ENCODE measurements at places on chromosomes 4 and X. TPM values are rescaled to one million over a fixed set of nuclear protein-coding genes. Genes with fewer than 3 reads are reported as not detected.

DNA sequence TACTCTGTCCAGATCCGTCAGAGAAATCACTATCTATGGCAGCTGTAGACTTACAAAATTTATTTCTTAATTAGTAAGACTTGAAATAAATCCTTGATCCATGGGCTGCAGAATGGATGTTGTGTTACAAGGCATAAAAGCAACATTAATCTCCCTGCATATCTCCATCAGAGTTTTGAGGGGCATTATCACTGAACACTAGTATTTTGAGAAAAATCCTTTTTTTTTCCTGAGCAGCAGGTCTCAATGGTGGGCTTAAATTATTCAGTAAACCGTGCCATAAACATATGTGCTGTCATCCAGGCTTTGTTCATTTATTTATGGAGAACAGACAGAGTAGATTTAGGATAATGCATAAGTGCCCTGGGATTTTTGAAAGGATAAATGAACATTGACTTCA, 457.9 kb upstream of the CTSO start:
- H3K27me3 ChIP-seq: no peaks in the 10 kb centered on the region
- no peak overlapping the region for H3K27ac ChIP-seq
- DNase-seq: no peak
- H3K36me3 ChIP-seq: no peaks in the 10 kb centered on the region
- H3K4me3 ChIP-seq: no peak overlapping the region

GRCh38 chr4:176971576-176972115, 178.9 kb upstream of the VEGFC start:
- H3K36me3 ChIP-seq: no peaks in the 10 kb centered on the region
- no peaks in the 10 kb centered on the region for H3K4me1 ChIP-seq
- no peak overlapping the region for H3K27ac ChIP-seq
- H3K4me3 ChIP-seq: no peak overlapping the region
- H3K27me3 ChIP-seq: no peaks in the 10 kb centered on the region

GRCh38 chr4:107853444-107854355, 29.0 kb downstream of the SGMS2 start:
- DNase-seq: no peak
- H3K27ac ChIP-seq: no peak overlapping the region
- H3K4me1 ChIP-seq: no peaks in the 10 kb centered on the region
- H3K36me3 ChIP-seq: no peaks in the 10 kb centered on the region
- no peaks in the 10 kb centered on the region for H3K27me3 ChIP-seq
- no peak overlapping the region for H3K4me3 ChIP-seq

- H3K36me3 ChIP-seq: no peaks in the 10 kb centered on the region
- H3K27me3 ChIP-seq: no peaks in the 10 kb centered on the region
- no peak overlapping the region for H3K27ac ChIP-seq
- no peak overlapping the region for H3K4me3 ChIP-seq
- peaks cover 12% of the 10 kb centered on the region for H3K4me1 ChIP-seq
Observed at GRCh38 chr4:4361883-4362282, 25.0 kb upstream of the NSG1 start.

- peak; percentile 55 for DNase-seq
- no peaks in the 10 kb centered on the region for H3K4me1 ChIP-seq
- no peaks in the 10 kb centered on the region for H3K36me3 ChIP-seq
- peak overlapping the region; percentile 64 for H3K4me3 ChIP-seq
Observed at GRCh38 chrX:41921492-41922430, 1.6 kb downstream of the CASK start.

The MAGEA2 gene
- total RNA-seq: not detected

- peaks cover 1% of the 10 kb centered on the region for H3K4me1 ChIP-seq
- no peak for DNase-seq
- peaks cover 2% of the 10 kb centered on the region for H3K36me3 ChIP-seq
- H3K27me3 ChIP-seq: no peaks in the 10 kb centered on the region
Observed at GRCh38 chr4:123120473-123120872, 198.1 kb upstream of the NUDT6 start.

DNA sequence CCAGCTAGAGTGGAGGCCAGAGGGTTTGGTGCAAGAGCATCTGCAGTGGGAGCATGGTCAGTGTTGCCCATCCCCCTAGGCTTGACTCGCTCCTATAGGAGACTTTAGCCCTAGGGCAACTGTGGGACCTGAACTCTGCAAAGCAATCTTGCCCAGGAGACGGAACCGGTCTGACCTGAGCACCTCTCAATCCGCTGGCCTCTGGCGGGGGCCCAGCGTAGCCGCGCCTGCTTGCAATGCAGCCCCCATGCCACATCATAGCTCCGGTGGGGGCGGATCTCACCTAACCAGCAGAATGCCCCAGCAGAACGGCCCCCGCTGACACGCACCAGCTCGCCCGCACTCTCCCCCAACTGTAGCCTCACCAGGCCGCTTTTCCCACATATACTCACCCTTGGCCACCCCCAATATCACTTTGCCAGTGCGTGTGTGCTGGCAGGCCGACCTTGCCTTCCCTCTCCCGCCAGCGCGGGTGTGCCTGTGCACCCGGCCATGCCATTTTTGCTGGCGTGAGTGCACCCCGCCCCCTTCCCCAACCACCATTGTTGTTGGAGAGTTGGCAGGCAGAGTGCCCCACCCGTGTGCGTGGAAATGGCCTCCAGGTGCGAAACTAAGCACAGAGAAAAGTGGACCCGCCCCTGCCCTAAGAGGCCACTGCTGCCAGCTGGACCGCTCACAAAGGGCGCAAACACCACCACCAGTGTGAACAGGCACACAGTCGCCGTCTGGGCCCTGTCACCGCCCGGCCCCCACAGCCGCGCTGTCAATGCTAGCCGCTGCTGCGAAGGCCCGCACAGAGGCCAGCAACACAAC, 5.8 kb downstream of the BEX4 start:
- no peaks in the 10 kb centered on the region for H3K36me3 ChIP-seq
- H3K27me3 ChIP-seq: peaks cover 8% of the 10 kb centered on the region
- no peak overlapping the region for H3K4me3 ChIP-seq
- peaks cover 4% of the 10 kb centered on the region for H3K4me1 ChIP-seq
- H3K27ac ChIP-seq: no peak overlapping the region
